ENCODE measurements at places on chromosomes 13 and 19.
A peak's percentile ranks its signal among the peaks of the same experiment; 100 is the strongest.

DNA sequence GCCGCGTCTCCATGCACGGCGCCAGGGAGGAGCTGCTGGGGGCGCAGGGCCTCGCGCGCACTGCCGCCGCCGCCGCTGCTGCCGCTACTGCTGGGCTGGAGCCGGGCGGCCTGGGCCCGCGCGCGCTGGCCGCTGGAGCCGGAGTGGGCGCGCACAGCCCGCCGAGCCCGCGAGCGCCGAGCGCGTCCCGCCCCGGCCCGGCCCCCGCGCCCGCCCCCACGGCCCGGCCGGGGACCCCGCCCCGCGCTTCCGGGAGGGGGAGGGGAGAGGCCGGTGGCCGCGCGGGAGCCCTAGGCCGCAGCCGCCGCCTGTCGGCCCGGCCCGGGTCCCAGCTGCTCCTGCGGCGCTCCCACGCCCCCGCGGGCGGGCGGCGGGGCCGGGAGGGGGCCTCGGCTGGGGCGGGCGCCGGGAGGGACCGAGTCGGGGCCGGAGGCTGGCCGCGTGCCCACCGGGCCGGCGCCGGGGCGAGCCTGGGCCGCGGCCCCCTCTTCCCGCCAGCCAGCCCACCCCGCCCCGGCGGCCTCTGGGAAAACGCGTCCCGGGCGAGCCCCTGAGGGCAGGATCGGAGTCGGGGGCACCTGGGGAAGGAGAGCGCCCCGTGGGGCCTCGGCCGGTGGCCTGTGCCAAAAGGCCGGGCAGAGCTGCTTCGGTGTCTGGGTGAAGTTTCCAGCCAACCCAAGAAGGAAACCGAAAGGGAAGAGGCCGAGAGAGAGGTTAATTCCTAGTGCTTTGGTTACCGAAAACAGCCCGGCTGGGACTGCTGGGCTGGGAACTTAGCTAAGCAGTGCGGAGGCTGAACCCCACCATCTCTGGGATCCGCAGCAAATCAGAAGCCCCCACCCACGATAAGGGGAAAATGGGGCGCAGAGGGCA lies at the start of gene STK24:
STK24 (minus strand) TSS at position 145 of the 873 bp plus-strand sequence. CDS start 321 bp downstream, outside the sequence.
- DNase-seq = peak; percentile 75

GRCh38 chr13:100892981-100893380 lies 218.4 kb upstream of the TMTC4 start:
- no peak for DNase-seq

GRCh38 chr19:45428384-45429231 lies 4.9 kb upstream of the ERCC1 start:
- DNase-seq = no peak

DNA sequence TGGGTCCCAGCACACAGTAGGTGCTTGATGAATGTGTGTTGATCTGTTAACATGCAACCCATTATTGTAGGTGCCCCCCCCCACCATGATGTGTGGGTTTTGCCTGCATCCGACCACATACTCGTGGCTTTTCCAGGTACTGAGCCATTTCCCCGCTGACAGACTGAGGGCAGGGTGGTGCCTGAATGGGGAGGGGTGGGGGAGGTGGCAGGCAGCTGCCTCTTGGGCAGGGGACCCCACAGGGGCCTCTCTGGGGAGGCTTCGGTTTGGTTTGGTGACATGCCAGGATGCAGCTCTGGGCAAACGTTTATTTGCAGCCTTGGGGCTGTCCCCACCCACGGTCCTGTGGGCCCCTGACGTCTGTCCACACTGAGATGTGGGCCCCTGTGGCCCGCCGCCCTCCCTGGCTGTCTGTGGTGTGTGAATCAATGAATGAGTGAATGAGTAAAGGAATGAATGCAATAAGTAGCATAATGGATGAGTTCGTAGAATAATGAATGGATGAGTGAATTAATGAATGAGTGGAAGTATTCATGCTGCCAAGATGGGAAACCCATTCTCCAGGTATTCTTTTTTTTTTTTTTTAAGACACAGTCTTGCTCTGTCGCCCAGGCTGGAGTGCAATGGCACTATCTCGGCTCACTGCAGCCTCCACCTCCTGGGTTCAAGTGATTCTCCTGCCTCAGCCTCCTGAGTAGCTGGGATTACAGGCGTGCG lies 9.0 kb upstream of the JUND start:
- DNase-seq = no peak

GRCh38 chr19:13095934-13096927 lies 6.4 kb downstream of the LYL1 start:
- no peak for DNase-seq

GRCh38 chr13:63636316-63636993 lies 2220.8 kb upstream of the PCDH20 start:
- DNase-seq = no peak
